ENCODE measurements at places on chromosomes 1 and 21.

DNA sequence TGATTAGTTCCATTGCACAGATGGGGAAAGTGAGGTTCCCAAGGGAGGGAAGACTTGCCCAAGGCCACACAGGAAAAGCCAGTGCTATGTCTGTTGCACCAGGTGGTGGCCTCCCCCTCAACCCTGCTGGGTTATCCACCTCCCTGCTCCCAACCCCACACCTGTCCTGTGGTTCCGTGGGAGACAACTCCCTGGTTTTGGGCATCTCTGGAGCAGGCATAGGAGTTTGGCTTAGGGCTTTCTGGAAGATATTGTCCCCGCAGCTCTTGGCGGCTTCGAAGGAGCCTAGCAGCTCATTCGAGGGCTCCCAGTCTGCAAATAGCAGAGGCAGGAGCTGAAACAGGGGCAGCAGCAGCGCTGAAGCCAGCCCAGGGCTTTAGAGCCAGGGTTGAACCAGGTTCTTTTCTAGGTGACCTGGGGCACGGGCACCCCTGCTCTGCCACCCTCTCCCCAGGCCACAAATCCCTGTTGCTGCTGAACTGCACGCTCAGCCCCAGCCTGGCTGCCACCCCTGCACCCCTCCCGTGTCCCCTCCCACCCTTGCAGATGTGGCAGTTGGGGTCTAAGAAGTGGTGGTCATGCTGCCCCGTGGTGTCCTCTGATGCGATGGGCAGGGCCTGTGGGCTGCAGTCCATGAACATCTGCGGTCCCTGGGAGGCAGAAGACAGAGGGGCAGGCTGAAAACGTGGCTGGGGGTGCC, 22.1 kb downstream of the SPOCD1 start:
- DNase-seq, result no peak

- no peak for DNase-seq
These were observed 3.4 kb downstream of the TAL1 start for GRCh38 chr1:47228644-47229030.

DNA sequence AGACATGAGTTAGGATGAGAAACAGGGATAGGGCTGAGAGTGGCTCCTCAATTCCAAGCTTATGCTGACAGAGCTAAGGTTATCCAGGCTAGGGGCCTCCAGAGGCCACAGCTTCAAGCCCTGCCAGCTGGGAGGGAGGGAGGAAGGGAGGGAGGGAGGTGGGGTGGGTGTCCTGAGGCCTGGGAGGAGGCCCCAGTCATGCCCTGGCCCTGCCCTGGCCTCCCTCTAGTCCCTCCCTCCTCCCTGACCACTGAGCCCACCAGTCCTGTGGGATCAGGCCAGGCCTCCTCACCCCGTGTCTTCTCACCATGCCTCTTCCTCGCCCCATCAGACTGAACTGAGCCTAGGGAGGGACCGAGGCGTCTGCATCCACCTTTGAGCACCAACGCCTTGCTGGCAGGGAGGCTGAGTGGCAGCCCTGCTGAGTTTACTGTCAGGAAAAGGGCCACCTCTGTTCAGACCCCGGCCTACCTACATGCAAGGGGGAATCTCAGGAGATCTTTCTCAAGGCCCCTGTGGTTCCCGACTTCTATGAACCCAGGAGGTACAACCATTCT, 116.1 kb downstream of the NPHP4 start:
- DNase-seq, result no peak

DNA sequence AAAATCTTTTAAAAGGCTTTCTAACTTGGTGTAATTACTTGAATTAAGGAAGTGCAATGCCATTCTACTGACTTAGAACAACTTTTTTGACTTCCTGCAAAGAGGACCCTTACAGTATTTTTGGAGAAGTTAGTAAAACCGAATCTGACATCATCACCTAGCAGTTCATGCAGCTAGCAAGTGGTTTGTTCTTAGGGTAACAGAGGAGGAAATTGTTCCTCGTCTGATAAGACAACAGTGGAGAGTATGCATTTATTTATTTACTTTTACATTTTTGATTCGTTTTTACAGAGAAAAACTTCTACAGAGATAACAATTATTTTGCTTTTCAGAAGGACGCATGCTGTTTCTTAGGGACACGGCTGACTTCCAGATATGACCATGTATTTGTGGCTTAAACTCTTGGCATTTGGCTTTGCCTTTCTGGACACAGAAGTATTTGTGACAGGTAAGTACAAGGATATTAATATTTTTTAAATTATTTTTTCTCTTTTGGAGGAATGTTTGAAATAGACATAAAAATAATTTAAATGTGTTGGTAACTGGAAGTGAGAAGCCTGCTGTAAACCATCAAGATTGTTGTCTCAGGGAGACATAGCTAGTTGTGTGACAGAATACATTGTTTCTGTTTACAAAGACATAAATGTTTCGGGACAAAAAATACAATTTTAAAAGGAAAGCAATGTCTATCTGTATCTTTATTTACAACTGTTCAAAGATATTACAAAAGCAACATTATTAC, at the start of gene PTPRC:
TSS of gene PTPRC (plus strand) at position 147 of the 742 bp plus-strand sequence. CDS start at position 376, 229 bp downstream.
- DNase-seq, result no peak

DNA sequence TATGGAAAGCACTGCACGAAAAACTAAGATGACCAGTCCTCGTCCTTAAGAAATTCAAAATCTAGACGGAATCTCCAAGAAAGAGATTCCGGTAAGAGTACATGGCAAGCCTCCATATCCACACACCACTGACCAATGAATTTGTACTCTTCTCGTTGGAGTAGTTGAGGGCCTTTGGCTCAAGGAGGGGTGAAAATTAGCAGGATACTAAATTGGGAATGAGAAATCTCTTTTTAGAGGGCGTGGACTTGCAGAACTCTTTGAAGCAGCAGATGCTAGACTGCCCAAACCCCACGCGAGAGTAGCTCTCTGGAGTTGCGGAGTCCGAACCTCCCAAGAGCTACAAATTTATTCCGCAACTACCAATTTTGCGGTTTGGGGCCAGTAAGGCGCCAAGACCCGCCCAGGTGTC, 872 bp upstream of the PPP2R5A start:
- no peak for DNase-seq

DNA sequence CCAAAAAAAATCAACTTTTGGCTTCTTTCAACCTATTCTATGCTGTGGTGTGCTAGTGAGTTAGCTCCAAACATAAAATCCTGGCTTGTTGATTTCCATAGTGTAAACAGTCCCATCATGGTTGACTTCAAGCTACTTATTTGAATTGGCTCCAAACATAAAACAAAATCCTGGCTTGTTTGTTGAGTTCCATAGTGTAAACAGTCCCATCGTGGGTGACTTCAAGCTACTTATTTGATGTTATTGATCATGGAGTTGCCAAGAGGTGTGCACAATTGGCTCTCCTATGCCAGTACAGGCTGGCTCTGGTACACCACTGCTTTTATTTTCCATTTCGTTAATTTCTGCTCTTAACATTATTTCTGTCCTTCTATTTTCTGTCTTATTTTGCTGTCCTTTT, 1.8 kb upstream of the COA6 start:
- DNase-seq, result no peak

GRCh38 chr1:24961961-24962861, 32.1 kb upstream of the RUNX3 start:
- no peak for DNase-seq

- no peak for DNase-seq
These were observed 5.3 kb upstream of the TMEM52 start for GRCh38 chr1:1924386-1924785.

DNA sequence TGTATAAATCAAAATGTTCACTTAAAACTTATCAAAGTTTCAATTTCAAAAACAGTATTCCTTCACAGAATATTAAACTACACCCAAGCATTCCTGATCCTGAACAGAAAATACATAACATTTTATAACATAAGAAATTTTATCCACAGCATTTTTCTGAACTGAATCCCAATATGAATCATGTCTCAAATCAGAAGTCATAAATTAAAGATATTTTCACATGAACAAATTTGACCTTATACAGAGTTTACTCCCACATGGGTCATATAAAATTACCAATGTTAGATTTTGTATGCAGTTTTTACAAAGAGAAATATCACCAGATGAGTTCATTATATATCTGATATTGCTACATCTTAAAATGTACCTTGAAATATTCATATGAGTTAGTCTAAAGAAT, 48.6 kb upstream of the ASPM start:
- no peak for DNase-seq

GRCh38 chr1:206508956-206509355, 1.6 kb downstream of the RASSF5 start:
- no peak for DNase-seq

DNA sequence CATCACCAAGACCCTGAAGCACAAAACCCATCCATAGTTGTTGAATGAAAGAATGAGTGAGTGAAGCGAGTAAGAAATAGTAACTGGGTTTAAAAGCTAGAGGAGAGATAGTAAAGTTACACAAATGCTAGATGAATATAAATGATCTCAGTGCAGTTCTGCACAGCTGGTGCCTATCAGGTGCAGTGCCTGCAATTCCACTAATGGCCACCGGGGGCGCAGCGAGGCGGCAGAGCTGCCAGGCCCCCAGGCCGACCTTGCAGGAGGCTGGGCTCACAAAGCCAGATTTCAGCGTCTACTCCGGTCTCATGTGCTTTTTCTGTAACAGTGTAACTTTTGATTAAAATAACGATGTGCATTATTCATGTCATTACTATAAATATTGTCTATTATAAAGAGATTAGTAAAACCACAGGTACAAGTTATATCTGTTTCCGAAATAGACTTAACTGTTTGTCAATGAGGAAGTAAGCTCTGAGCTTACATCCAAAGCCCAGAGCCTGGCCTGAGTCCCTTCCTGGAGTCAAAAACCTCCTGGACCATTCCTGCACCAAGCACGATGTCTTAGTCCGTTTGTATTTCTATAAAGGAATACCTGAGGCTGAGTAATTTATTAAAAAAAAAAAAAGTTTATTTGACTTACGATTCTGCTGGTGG, 477.6 kb downstream of the NPHP4 start:
- peak; percentile 86 for DNase-seq

All from testis (tissue), 5 donors.